ENCODE measurements at places on chromosomes 11 and 22.

DNA sequence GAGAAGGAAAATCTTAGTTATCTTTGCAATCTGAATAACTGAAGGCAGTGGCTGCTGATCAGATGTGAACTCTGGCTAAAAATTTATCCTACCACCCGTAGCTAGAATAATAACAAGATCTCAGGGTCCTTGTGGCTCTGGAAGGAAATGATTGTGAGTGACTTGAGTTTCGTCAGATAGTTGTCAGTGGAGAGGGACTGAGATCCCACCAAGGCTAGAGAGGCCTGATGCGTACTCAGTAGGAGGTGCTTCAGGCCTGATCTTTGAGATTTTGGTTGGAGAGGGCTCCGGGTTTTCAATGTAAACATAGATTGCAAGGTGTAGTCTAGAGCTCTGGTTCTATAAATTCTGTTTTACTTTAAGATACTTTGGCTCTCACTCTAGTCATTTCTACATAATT, 1.4 kb downstream of the MADD start:
- no peak for DNase-seq

DNA sequence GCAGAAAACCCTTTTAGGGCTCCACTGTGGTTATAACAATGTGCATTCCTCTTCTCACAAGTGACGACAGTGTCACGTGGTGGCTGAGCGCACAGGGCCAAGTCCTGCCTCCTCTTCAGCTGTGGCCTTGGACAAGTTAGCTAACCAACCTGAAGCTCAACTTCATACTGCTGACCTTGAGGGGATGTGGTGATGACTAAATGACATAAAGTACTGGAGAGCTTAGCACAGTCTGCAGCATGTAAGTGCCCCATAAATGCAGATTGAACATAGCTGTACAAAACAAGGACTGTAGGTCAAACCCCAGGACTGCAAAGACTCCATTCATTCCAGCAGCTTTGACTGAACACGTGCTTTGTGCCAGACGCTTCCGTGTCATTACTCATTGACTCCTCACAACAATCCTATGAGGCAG, 20.1 kb upstream of the MRGPRX2 start:
- no peak for DNase-seq

- no peak for DNase-seq
Measured at GRCh38 chr22:30362651-30363281, 6.0 kb downstream of the CCDC157 start.

DNA sequence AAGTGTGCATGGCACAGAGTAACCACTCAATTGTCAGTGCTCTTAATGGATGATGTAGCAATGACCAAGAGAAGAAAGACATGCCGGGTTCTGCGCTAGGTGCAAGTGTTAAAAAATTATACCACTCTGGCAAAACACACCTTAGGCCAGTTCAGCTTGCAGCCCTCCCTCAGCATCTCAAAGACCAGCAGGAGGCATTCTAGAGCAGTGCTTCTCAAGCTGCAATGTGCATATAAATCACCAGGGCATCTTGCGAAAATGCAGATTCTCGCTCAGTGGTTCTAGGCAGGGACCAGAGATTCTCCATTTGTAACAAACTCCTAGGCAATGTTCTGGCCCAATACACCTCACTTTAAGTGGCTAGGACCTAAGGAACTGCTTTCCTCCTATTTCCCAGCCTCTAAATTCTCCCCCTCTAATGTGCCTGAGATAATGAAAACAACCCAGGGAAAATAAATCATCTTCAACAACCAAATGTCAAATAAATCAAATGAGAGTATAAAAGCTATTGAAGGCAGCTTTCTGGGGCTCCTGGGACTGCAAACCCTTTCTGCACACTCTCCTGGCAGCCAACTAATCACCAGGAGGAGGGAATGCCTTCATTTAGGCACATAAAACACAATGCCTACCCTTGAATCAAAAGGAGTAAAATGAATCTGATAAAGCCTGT, 337.2 kb upstream of the API5 start:
- no peak for DNase-seq

DNA sequence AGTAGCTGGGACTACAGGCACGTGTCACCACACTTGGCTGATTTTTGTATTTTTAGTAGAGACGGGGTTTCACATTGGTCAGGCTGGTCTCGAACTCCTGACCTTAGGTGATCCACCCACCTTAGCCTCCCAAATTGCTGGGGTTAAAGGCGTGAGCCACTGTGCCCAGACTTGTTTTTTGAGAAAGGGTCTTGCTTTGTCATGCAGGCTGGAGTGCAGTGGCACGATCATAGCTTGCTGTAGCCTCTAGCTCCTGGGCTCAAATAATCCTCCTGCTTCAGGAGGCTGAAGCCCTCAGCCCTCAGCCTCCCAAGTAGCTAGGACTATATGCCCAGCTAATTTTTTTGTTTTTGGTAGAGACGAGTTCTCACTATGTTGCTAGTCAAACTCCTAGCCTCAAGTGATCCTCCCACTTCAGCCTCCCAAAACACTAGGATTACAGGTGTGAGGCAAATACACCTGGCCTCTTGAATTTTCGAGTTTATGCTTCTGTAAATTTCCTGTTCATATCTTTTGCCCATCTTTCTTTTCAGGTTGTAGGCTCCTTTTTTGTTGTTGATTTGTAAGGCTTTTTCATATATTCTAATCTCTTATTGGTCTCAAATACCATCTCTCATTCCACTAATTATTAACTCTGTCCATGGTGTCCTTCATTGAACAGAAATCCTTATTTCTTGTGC, 3.4 kb upstream of the RBM4B start:
- DNase-seq = no peak

DNA sequence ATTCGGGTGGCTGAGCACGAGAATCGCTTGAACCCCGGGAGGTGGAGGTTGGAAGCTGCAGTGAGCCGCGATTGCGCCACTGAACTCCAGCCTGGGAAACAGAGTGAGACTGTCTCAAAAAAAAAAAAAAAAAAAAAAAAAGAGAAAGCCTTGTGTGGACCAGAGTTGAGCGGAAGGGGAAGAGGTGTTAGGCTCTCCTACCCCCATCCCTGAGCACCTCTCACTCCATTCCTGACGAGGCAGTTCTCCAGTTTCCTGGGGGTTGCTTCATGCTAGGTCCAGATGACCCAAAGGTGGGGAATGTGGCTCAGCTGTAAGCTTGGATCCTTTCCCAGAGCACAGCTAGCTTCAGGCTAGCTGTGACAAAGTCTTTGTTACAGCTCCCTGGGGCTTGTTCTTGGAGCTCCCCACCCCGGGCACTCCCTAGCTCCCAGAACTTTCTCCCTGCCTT, 8.8 kb upstream of the DNAL4 start:
- DNase-seq = no peak

DNA sequence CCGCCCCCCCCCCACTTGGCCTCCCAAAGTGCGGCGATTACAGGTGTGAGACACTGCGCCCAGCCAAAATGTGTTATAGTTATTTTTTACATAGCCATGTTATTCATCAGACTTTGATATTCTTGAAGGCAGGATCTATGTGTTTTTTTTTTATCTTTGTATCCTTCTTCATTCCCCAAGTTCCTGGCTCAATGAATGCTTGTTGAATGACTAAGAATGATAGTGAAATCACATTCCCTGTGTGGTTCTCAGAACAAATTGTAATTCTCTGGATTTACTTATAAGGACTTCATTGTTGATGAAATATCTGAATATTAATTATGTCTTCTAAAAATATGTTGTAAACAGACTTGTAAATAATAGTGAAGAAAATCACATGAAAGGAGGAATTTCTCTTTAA, 33.5 kb downstream of the MMP7 start:
- DNase-seq = no peak

DNA sequence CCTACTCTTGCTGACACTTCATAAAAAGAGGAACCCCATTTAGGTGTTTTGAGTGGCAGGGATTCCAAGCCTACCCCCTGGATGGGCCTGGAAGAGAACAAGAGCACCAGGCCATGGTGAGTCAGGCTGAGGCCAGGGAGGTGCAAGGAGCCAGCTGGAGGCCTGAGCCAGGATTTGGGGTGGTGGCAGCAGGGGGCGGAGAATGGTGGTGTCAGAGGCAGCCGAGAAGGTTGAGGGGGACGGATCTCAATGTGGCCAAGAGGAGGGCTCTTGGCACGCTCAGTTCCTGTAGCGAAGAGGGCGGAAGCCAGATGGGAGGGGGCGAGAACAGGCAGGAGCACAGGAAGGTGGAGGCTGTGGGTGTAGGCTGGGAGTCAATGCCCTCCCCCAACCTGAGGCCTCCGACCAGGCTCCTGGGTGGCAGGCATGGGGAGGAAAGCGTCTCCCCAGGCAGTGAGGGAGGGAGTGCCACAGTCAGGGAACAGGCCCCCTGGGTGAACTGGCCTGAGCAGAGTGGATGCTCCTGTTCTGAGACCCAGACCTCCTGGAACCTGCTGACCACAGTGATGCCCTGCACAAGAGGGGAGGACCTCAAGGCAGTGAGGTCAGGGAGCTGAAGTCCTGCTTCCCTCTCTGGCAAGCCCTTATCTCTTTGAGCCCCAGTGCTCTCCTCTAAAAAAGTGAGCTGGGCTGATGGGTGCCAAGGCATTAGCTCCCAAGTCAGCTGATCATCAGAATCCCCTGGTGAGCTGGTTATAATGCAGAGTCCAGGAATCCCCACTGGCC, 13.9 kb downstream of the RTN4RL2 start:
- no peak for DNase-seq

GRCh38 chr22:43996170-43996980, 27.7 kb upstream of the PARVB start:
- DNase-seq = peak; percentile 37

- DNase-seq = no peak
Measured at GRCh38 chr11:113960702-113961330, 14.1 kb upstream of the HTR3A start.

DNA sequence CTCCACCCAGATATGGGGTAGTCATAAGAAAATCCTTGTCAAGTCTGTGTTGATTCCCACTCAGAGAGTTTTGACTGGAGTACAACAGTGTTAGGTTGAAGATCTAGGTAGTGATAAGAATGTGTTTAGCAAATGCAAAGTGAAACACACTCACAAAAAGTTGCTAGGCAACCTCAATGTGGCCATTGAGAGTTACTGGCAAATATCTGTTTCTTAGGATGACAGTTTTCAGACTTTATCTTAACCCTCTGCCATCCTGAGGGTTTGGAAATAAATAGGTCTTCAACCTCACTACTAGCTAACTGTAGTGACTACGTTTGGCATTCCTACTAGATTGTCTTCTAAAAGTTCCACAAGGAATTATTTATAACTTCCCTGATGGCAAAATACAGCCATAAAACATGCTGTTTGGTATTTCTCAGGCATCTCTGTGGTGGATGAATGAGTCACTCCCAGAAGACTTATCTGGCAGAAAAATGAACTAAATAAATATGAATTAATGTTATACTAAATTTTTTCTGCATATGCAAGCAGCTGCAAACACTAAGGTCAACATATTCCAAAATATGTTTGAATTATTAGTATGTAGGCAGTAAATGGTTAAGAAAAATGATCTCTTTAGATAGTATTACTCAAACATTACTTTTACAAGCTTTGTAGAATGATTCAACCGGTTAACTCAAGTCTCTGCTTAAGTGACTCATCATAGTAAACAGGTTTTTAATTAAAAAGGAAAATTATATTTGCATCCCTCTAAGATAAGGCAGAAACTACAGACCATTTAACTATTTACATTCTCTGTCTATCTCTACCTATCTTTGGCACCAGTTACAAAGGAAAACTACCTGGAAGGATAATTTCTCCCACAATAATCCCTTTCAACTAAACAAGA, 17.1 kb upstream of the SYTL2 start:
- DNase-seq = no peak

DNA sequence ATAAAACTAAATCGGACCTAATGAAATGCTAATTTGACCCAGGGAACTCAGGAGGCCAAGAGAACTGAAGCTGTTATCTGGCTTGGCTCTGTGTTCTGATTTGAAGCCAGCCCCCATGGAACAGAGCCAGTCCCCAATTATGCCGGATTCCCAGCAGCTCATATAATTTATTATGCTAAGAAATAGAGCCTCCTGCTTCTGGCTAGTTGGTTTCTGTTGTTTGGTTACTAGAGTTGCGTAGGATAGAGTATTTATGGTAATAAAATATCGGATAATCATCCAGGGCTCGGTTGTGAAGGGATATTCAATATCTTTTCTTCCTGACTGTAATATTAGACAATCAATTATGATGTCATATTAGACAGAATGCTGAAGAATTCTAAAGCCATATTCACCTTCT, 120.4 kb upstream of the TTC12 start:
- no peak for DNase-seq

DNA sequence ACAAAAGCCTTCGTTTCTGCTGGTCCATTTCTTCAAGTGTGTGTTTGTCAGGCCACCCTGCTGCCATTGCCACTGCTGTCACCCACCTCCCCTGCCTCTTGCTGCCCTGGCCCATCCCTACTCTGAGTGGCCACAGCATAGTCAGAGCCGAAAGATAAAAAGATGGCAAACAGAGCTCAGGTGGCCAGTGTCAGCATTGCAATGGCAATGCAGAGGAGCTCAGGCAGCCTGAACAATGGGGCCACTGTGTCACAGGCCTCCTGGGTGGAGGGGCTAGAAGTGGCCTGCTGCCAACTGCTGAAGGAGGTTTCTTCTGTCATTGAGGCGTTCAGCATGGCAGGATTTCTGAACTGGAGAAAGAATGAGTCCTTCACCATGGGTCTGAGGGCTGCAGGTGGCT, 137.1 kb downstream of the CSNK2A3 start:
- DNase-seq = no peak

- no peak for DNase-seq
Measured at GRCh38 chr11:65502274-65502554, 3.4 kb downstream of the MALAT1 start.

GRCh38 chr11:128871168-128871610, 4.1 kb upstream of the KCNJ1 start:
- no peak for DNase-seq

DNA sequence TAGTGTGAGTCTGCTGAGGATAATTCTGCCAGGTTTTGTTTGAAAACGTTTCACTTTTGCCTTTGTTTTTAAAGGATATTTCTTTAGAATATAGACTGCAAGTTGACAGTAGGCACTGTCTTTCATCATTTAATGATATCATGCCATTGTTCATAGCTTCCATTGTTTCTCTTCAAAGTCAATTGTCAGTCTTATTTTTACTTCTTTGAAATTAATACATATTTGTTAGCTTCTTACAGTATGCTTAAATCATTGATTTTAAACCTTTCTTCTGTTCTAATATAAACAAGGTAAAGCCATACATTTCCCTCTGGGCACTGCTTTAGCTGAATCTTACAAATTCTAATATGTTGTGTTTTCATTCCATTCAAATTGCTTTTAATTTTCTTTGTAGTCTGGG, 62.3 kb upstream of the PARVA start:
- no peak for DNase-seq

DNA sequence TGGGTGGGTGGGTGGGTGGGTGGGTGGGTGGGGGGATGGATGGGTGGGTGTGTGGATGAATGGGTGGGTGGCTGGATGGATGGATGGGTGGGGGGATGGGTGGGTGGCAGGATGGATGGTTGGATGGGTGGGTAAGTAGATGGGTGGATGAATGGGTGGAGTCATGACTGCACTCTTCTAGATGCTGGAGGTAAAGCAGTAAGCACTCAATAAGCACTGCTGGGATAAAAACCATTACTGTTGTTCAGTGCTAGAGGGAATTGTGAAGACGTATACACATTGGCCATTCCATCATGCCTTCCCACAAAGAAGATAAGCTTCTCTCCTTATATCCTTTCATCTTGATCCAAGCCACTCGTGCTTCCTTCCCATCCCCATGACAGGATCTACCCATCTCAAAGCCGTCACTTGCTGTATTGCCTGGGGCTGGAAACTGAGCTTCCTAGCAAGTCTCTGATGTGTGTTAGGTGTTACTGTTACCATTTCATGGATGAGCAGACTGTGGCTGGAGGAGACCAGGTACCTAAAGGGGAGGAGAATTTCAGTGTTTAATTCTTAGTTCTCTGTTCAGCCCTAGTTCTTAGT, 74.8 kb downstream of the MICAL2 start:
- no peak for DNase-seq

All from stimulated activated CD8-positive, alpha-beta memory T cell treated with anti-CD3 and anti-CD28 coated beads, Interleukin-2, amount 100 ng/mL, for 1 hour (primary cell).